ENCODE measurements at places on chromosomes 2 and 18. TPM values are rescaled to one million over a fixed set of nuclear protein-coding genes. Genes with fewer than 3 reads are reported as not detected.

GRCh38 chr2:122384768-122385333, 629.4 kb downstream of the TSN start:
- no peak for DNase-seq

GRCh38 chr2:190214426-190215194, 105.0 kb downstream of the HIBCH start:
- DNase-seq = no peak

DNA sequence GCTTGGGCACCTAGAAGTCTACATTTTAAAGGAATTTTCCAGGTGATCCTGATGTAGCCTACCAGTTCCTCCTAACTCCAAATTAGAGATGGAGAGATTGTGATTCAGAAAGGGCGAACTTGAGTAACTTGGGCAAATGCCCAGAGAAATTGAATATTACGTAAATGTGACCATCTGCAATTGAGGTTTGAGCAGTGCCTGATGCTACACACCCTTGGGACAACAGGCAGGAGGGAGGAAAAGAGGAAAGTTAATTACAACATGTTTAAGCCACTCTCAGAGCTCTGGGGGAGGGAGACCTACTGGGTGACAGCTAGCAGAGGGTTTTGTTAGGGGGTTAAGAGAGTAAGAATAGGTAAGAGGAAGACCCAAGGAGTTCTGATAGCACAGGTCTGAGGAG, 208.9 kb downstream of the LPIN1 start:
- no peak for DNase-seq

DNA sequence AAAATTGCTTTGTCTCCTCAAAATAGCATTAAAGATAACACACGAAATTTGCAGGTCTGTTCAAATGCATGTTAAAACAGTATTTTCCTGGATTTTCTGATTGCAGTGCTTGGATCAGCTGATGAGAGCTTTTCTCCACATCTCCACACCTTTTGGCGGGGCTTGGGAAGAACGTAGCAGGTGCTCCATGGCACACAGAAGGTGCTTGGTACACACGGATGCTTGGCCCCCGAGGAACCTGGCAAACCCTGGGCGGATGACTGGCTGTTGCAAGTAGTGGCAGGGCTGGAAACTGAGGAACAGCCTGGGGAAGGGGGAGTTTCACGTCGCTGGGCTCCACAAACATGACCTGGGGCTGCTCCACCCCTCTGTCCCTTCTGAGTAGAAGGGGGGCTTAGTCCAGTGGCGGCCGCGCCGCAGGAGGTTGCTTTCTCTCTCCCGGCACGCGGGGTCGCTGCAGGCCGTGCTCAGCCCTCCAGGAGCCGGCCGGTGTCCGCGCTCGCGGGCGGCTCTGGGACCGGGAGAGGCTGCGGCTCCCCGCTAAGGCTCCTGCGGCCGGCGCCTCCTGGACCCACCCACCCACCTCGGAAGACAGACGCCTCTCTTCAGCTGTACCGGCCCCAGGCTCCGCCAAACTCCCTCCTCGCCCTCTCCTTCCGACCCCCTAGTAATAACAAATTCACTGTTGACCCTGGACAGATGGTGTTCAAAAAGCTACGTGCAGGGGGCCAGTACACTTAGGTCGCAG, 69.3 kb downstream of the MARCO start:
- no peak for DNase-seq

- no peak for DNase-seq
Observed at GRCh38 chr2:184730288-184730687, 132.0 kb downstream of the ZNF804A start.

DNA sequence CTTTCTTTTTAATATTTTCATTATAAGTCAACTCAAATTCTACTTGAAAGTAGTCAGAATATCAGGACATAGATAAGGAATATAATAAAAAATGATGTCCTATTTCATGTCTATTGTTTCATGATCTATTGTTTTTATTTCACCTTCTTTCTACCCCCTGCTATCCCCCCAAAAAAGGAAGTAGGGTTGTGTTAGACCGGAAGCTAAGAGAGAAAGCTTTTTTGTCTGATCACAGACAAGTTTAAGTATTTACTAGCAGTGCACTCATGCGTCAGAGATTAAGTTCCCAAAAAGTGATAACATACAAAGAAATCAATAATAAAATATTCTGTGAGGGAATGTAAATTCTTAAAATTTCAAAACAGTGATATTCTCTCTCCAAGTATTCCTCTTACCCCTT, 447.1 kb upstream of the CNTNAP5 start:
- DNase-seq = no peak

GRCh38 chr2:113675875-113676274, 48.8 kb downstream of the RABL2A start:
- no peak for DNase-seq

GRCh38 chr2:105836840-105837692, 92.4 kb downstream of the NCK2 start:
- DNase-seq = no peak

DNA sequence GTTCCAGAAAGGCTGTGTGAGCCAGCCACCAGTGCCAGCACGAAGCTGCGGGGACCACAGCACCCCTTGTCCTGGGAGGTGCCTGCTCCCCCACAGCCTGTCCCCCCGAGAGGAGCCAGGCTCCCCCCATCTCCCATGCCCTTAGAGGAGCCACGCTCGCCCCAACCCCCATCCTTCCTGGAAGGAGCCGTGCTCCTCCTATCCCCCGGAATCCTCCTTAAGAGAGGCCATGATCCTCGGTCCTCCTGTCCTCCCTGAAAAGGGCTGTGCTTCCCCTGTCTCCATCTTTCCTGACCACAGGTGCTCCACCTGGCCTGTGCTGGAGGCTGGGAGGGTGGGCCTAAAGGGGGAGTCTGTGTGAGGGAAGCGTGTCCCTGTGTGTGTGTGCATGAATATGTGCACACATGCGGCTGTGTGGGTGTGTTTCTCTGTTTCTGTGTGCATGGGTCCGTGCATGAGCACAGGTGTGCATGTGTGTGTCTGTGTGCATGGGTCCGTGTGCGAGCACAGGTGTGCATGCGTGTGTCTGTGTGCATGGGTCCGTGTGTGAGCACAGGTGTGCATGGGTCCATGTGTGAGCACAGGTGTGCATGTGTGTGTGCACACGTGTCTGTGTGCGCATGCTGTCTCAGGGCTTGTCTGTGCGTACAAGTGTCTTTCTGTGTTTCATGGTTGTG, 80.3 kb downstream of the RTP5 start:
- DNase-seq = no peak

DNA sequence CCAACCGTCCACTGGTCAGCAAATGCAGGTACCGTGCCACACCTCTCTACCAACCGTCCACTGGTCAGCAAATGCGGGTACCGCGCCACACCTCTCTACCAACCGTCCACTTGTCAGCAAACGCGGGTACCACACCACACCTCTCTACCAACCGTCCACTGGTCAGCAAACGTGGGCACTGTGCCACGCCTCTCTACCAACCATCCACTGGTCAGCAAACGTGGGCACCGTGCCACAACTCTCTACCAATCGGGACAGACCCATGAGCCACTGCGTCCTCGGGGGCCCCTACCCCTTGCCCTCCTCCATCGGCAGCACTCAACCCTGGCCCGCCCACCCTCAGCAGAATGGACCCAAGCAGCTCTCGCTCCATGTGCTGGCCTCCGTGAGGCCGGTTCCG, 226.4 kb upstream of the SALL3 start:
- DNase-seq = no peak

- DNase-seq = no peak
Observed at GRCh38 chr2:126936219-126936723, 37.6 kb downstream of the TEX51 start.

GRCh38 chr18:58303363-58303762, 259.3 kb downstream of the NEDD4L start:
- no peak for DNase-seq

- no peak for DNase-seq
Observed at GRCh38 chr2:9700109-9700495, 69.3 kb upstream of the YWHAQ start.

DNA sequence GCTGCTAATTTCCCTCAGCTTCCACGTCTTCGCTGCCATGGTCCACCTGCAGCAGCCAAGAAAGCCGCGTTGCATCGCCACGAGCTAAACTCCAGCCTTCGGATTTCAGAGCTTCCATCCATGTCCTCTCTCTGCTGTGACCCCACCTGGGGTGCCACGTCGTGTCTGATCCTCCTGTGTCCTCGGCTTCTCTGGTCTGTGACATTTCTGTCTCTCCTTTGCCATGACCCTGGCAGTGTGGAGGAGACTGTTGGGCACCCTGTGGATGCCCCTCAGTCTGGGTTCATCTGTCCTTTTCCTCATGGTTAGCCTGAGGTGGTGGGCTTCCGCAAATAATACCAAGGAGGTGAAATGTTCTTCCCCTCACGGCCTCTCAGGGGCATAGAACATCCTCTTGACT, 106.8 kb downstream of the RTP5 start:
- no peak for DNase-seq

DNA sequence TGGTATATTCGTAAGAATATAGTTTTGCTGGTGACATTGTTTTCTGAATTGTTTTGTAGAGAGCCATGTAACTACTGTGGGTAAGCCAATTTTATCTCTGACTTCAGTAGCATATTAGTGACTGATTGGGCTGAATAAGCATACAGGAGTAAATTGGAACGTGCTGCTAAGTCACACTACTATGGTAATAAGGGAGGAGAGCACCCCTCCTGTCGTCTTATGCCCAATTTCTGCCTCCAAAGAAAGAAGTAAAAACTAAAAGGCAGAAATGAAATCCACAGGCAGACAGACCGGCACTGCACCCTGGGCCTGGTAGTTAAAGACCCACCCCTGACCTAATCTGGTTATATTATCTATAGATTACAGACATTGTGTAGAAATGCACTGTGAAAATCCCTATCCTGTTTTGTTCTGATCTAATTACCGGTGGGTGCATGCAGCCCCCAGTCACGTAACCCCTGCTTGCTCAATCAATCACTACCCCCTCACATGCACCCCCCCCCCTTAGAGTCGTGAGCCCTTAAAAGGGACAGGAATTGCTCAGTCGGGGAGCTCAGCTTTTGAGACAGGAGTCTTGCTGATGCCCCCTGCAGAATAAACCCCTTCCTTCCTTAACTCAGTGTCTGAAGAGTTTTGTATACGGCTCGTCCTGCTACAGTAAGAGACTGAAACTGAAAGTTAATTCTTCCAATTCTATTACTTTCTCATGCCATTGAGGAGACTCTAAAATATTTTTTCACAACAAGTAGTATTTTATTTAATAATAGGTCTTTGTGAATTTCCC, 167.0 kb downstream of the ZNF804A start:
- DNase-seq = no peak

- no peak for DNase-seq
Observed at GRCh38 chr2:5618271-5618670, 73.9 kb upstream of the SOX11 start.

GRCh38 chr2:174166261-174166660, 82.1 kb downstream of the OLA1 start:
- no peak for DNase-seq

DNA sequence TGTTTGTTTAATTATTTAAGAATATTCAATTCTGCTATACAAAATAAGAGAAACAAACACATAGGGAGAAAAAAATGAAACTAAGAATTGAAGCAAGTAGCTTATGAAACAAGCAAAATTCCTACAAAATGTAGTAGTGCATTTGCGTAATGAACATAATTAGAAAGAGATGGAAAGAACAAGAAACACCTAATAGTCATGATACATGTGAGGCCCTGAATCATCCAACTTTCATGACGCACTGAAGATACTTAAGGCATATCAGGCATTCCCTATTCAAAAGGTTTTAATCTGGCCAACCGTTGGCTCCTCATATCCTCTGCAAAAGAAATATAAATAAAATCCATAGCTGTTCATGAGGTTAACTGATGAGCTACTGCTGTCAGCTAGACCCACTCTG, 14.5 kb upstream of the NAB1 start:
- no peak for DNase-seq

DNA sequence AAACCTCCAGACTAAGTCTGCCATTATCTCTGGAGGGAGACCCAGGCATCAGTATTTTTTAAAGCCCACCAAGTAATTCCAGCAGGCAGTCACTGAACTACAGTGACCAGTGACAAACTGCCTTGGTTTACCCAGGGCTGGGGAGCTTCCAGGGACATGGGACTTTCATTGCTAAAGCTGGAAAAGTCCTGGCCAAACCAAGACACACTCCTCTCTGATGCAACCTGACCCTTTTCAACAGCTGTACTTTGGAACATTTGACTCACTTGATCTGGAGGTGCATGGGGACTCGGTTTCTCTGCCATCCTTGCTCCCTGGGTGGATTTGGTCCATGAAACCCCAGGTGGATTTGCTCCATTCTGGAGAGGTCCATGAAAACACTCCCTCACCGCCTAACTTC, 7.0 kb downstream of the MRO start:
- DNase-seq = no peak

GRCh38 chr2:241454837-241455485, 53.4 kb downstream of the STK25 start:
- no peak for DNase-seq

GRCh38 chr18:51137026-51137729, 60.3 kb downstream of the MEX3C start:
- no peak for DNase-seq

DNA sequence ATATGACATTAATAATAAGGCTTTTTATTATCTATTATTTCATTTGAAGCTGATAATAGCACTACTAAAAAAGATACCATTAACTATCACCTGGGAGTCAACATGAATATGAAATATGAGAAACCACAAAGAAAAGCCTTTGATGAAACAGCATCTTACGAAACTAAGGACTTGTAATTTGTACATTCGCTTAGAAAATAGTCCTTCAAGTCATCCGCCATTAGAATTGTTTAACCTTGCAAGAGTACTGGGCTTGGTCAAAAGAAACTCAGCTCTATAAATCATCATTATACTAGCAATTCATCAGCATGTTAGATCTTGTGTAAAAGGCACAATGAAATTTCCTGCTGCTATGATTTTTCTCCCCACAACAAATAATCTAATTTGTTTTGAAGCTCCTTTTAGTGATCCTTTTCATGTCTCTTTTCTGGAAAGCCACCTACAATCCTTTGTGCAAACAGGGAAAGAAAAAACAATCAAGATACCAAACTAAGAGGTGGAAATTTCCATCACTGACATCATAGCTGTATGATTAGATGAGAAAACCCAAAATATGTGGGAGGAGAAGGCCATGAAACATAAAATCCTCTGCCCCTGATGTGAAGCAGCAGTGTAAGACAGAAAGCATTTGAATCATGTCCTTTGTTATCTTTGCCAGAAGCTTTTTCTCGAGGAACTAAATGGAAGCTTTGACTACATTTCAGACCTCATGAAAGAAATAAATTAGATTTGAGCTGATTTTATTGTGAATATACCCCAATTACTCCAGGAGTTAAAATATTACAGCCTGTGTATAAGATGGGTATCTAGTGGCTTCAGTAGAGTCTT, 31.2 kb downstream of the SCN9A start:
- no peak for DNase-seq

Gene CENPA
- total RNA-seq = 1.8 TPM

Gene ANKRD30B
- not detected for total RNA-seq

Gene TUBA3E
- not detected for total RNA-seq

Gene ZNF385B
- total RNA-seq = not detected

Gene CAVIN2
- 0.33 TPM for total RNA-seq

Gene PLEKHB2
- 61.1 TPM for total RNA-seq

Gene TM4SF20
- total RNA-seq = 0.30 TPM

Gene ONECUT2
- total RNA-seq = 0.05 TPM

Gene MALL
- 0.34 TPM for total RNA-seq

Gene LOXHD1
- total RNA-seq = not detected

Gene ABCB11
- not detected for total RNA-seq

Gene IL18RAP
- 5.2 TPM for total RNA-seq

Gene SCYGR4
- not detected for total RNA-seq

Gene FEV
- total RNA-seq = not detected

Gene UGT1A3
- not detected for total RNA-seq

Gene NXPH2
- not detected for total RNA-seq
